Bronchus fibroblast of lung (primary cell): ENCODE measurements at places on chromosomes 2 and 18. TPM values are rescaled to one million over a fixed set of nuclear protein-coding genes. Genes with fewer than 3 reads are reported as not detected.

PTGR3 gene
- 7.4 and 15.9 TPM in 2 replicates for total RNA-seq

REG1A gene
- total RNA-seq: not detected in 2 replicates

FOXD4L1 gene
- total RNA-seq: not detected in 2 replicates

TANC1 gene
- 13.1 and 13.8 TPM in 2 replicates for total RNA-seq

RUFY4 gene
- not detected in 2 replicates for total RNA-seq

COL5A2 gene
- 182 and 192 TPM in 2 replicates for total RNA-seq

PLB1 gene
- total RNA-seq: 0.34 and 1.5 TPM in 2 replicates

CNGA3 gene
- total RNA-seq: not detected in 2 replicates

MYO3B gene
- under 0.01 TPM in 1 of 2 replicates, not detected in the other for total RNA-seq

NOL4 gene
- total RNA-seq: not detected in 2 replicates

GPR39 gene
- 2.4 and 3.7 TPM in 2 replicates for total RNA-seq

LAPTM4A gene
- 85.9 and 96.0 TPM in 2 replicates for total RNA-seq

SERPINB10 gene
- total RNA-seq: 1.7 TPM in 1 of 2 replicates, not detected in the other

CLHC1 gene
- 2.7 and 3.7 TPM in 2 replicates for total RNA-seq

CNDP1 gene
- total RNA-seq: 0.15 TPM in 1 of 2 replicates, not detected in the other
